Breast epithelium (tissue), 4 donors: ENCODE measurements at places on chromosomes 11 and 22. TPM values are rescaled to one million over a fixed set of nuclear protein-coding genes. Genes with fewer than 3 reads are reported as not detected.

GRCh38 chr11:24240496-24241175 is 256.2 kb upstream of the LUZP2 start:
- DNase-seq = no peak

DNA sequence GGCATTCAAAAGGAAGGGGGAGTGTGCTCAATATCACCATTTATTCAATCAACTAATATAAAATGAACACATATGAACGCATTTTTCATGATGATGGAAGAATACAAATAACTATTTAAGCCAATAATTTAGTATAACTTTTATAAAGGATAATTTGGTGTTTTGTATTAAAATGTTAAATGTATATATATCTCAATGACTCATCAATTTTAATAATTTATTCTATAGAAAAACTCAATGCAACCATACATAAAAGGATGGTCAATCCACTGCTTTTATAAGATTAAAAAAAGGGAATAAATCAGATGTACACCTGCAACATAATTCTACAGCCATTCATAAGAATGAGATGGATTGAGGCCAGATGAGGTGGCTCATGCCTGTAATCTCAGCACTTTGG is 50.6 kb downstream of the PICALM start:
- DNase-seq = no peak

NXPE2 gene
- not detected for total RNA-seq

RFPL1 gene
- total RNA-seq = not detected

DNA sequence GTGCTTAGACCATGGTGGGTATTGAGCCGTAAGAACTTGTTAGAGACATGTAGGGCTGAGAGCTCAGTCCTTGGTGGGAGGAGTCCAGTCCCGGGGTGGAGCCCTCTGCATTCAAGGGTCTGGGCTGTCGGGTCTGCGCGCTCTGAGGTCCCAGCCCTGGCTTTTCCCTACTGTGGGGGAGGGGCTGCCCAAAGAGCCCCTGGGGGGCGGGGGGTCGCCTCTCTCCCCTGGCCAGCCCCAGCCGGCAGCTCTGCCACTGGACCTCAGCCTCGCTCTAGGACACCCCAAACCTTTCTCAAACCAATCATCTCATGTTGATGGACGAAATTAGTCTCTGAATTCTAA is 1006.4 kb downstream of the BRD1 start:
- DNase-seq = peak; percentile 41

TUBA8 gene
- 2.9 TPM for total RNA-seq

DNA sequence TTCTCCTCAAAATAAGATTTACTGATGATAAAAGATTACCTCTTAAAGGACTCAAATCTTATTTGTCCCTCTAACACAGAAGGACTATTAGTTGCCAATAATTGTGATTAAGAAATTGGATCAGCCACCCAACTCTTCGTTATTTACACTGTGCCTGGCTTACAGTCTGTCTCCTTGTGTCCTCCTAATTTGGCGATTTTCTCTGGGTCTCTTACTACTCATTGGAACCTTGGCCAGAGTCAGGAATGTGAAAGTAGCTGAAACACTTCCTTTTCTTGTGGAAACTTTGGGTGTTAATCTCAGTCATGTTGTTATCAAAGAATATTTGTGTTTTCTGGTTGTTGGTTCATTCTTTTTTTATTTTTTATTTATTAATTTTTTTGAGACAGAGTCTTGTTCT is 83.2 kb downstream of the TEAD1 start:
- DNase-seq = no peak

INS gene
- total RNA-seq = not detected

DNA sequence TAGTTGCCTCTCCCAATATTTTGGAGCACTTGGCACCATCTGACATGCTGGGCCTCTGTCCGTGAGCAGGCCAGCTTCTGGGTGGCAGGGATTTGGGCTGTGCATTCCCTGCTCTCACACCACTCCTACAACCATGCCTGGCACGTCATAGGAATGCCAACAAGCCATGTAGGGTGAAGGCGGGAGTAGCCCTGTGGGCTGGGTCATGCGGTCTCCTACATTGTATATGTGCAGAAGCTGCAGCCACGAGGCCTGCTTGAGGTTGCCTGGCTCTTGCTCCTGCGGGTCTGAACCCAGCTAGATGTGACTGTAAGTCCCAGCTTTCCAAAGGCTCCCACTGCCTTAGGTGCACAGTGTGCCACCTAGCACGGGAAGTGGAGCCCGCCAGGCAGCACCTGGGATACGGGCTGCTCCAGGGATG is 14.5 kb downstream of the MYEOV start:
- no peak for DNase-seq

- peak; percentile 65 for DNase-seq
Observed at GRCh38 chr11:2929531-2929949, 320 bp upstream of the PHLDA2 start.

GRCh38 chr11:42786981-42787380 is 524.8 kb upstream of the API5 start:
- no peak for DNase-seq

FOLR3 gene
- total RNA-seq = 0.48 TPM

DNA sequence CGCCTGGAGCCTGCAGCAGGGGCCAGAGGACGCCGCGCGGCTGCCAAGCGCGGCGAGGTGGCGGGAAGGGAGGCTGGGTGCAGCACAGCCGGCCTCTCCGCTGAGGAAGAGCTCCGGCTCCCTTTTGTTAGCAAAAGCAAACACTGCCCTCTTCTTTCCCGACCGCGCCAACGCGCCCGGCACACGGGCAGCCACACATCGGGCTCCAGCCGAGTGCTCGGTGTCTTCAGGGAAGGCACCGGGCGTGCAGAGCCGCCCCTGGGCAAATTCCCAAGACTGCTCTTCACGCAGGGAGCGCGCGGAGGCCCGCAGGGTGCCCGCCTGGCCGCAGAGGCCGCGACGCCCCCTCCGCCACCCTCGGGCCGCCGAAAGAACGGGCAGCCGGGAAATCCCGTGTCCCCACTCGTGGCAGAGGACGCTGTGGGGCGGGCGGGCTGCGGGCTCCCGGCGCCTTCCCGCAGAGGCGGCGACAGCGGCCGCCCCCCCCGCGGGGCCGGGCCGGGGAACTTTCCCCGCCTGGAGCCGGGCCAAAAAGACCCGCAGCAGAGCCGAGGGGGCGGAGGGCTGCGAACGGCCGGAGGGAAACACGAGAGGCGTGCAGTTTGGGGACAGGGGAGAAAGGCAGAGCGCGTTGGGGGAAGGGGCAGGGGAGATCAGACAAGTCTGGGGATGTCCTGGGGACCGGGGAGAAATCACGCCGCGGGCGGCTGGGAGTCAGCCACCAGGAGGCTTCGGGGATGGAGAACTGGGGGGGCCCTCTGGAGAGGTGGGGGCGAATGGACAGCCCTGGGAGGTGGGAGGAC is 931 bp downstream of the CADM1 start:
- DNase-seq = peak; percentile 61

GRCh38 chr11:86222081-86222480 is 22.5 kb upstream of the EED start:
- DNase-seq = no peak

- no peak for DNase-seq
Observed at GRCh38 chr11:126547161-126547560, 191.7 kb downstream of the ST3GAL4 start.

DNA sequence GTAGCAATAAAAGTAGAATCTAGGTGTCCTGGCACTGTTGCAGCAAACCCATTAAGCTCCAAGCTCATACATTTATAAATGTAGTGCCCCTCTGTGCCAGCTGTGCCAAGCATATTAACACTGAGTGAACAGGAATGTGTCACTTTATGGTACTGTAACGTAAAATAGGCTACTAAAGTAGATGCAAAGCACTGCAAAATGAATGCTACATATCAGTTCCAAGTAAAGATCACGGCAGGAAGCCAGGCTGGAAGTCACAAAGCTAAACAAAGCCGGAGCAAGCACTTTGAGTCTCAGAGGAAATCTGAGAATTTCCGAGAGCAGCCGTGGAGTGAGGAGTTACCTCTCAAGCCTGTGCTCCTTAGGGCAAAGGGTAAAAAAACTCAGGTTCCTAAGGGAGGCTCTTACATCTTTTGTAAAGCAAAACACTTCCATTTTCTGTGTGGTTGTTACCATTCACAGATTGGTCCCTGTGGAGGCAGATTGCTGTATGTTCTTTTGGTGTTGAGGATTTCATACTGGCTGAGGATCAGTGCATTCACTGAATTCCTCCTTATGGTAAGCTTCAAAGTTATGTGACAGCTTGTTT is 85.7 kb downstream of the WNT11 start:
- DNase-seq = no peak

ROBO3 gene
- 15.4 TPM for total RNA-seq

DNA sequence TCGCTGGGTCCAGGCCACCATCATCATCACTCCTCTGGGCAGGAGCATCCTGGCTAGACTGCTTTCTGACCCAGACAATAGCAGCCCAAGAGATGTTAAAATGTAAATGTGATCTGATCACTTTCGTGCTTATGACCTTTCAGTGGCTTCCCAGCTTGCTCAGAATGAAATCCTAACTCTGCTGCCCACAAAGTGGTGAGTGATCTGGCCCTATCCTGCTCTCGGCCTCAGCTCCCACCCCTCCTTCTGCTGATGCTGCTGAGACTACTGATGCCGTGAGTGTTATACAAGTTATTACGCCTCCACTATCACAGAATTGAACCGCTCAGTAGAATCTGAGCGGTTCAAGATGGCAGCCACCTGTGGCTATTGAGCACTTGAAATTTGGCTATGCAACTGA is 26.2 kb downstream of the ELF5 start:
- DNase-seq = no peak
